Amygdala (tissue), 56 donors: ENCODE measurements at places on chromosomes 1 and 21.
A peak's percentile ranks its signal among the peaks of the same experiment; 100 is the strongest.

- DNase-seq = no peak
Measured at GRCh38 chr1:200969726-200970561, 53.6 kb downstream of the KIF21B start.

- DNase-seq = no peak
Measured at GRCh38 chr1:168386949-168387586, 106.4 kb downstream of the TBX19 start.

DNA sequence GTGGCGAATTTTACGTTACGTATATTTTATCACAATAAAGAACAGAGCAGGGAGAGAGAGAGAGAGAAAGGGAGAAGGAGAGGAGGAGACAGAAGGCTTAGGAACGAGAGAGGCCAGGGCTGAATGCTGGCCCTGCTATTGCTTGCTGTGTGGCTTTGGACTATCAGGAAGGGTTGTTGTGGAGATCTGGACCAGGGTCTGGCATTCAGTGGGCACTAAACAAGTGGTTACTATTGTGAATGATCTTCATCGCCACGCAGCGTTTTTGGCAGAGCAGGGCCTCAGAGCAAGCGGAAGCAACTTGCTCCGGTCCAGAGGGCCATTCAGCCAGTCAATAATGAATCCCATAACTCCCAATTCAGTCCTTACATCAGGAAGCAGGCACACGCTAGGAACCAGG lies 26.4 kb downstream of the PIK3C2B start:
- DNase-seq = peak; percentile 73

- DNase-seq = no peak
Measured at GRCh38 chr1:184757891-184758290, 3.2 kb upstream of the EDEM3 start.

DNA sequence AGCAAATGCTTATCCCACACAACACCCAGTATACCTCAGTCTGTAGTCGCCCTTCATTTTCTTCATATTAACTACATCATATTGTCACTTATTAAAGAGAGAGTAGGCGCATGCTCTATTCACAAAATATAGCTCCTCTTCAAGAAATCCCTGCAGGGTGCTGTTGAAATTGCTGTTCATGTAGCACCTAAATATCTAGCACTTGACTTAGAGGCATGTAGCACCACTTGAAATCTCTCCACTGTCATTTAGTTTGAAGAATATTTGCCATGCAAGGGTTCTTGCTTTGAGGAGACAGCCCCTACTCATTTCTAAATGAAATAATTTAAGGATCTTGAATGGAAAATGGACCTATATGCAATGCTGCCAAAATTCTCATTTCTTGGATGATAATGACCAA lies 20.9 kb upstream of the LRRC8B start:
- no peak for DNase-seq

GRCh38 chr21:34514576-34515115 lies 2.6 kb upstream of the KCNE1 start:
- no peak for DNase-seq

DNA sequence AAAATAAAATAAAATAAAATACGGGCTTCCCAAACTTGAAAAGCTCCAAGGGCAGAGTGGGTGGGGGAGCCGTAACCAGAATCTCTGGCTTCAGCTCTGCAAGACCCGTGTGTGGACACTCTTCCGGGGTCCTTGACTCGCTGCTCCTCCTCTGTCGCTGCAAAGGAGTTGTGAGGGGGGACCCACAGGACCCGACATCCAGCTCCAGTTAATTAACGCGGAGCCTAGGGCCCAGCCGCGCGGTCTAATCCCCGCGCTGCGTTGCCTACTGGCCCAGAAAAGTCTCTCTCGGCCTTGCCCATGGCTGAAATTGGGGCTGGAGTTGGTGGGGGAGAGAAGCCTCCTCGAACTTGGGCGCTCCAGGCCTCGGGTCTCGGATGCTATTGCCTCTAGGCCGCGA lies 1.8 kb downstream of the LMX1A start:
- DNase-seq = no peak

GRCh38 chr1:203095061-203095690 lies 9.4 kb upstream of the MYOG start:
- no peak for DNase-seq

GRCh38 chr21:16457498-16457897 lies 727.7 kb downstream of the USP25 start:
- DNase-seq = no peak

- no peak for DNase-seq
Measured at GRCh38 chr1:110150330-110151174, at the start of gene SLC6A17. SLC6A17 (plus strand) TSS chr1:110150494; CDS start chr1:110166930, 16,436 bp downstream.

DNA sequence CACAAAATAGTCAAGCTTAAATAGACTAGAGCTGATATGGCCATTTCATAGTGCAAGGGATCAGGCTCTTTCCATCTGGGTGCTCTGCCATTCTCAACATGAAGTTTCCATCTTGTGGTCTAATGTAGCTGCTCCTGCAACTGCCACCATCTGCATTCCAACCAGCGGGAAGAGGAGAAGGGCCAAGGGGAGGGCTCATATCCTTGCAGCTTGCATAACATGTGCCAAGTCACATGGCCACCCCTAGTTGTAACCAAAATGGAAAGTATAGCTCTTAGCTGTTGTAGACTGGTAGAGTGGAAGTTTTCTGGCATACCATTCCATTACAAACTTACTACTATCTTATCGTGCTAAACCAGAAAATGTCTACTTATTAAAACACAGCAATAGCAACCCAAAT lies 38.9 kb upstream of the IVNS1ABP start:
- no peak for DNase-seq

GRCh38 chr1:193402037-193402436 lies 215.6 kb upstream of the B3GALT2 start:
- no peak for DNase-seq

GRCh38 chr1:168371477-168371876 lies 90.8 kb downstream of the TBX19 start:
- DNase-seq = no peak

DNA sequence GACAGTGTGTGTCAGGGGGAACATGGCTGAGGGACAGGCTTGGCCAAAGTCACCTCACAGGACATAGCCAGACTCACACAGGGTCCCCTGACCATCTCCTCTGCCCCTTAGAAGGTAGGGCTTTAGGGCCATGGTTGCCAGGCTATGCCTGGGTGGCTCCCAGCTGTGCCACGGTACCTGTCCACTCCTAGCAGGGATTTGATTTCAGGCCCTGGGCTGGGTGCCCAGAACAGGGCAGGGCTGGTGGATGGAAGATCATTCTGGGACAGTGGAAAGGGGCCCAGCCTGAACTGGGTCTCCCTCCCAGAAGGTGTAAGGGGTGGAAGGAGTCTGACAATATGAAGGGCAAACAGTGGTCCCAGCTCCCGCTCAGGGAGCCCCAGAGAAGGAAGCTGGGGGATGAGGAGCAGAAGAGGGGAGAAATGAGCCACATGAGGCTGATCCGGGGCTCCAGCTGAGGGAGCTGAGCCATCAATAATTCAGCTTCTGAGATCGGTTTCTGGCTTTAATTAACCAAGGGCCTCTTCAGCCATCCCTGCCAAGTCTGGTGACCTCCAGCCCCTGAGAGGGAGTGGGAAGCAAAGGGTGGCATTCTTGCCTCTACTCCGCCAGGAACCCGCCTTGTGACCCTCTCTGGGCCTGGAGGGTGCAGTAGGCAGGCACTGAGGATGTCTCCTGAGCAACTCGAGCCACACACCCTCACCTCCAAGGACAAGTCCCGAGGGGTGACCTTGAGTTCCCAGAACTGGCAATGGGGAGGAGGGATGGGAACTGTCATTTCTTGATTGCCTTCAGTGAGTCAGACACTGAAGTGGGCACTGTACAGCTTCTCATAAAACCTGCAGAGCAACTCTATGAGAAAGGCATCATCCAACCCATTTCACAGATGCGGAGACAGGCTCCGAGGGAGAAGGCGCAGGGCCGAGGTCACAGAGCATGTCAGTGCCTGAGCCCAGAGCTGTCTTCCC lies 2.1 kb downstream of the CD164L2 start:
- no peak for DNase-seq

DNA sequence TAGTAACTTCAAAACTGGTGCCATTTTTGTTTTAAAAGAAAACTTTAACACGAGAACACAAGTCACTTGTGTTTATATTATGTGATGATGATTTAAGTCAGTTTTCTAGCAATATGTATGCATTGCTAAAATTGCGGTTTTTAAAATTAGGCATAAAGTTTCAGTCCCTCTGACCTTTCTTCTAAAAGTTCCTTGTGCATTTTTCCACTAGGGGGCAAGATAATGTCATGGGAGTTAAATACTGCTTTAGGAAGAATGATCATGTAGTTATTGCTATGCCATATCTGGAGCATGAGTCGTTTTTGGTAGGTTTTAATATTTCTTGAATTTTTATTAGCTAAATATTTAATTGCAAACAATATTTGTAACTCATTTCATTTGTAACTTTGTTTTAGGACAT lies 10.7 kb downstream of the CDC7 start:
- no peak for DNase-seq

DNA sequence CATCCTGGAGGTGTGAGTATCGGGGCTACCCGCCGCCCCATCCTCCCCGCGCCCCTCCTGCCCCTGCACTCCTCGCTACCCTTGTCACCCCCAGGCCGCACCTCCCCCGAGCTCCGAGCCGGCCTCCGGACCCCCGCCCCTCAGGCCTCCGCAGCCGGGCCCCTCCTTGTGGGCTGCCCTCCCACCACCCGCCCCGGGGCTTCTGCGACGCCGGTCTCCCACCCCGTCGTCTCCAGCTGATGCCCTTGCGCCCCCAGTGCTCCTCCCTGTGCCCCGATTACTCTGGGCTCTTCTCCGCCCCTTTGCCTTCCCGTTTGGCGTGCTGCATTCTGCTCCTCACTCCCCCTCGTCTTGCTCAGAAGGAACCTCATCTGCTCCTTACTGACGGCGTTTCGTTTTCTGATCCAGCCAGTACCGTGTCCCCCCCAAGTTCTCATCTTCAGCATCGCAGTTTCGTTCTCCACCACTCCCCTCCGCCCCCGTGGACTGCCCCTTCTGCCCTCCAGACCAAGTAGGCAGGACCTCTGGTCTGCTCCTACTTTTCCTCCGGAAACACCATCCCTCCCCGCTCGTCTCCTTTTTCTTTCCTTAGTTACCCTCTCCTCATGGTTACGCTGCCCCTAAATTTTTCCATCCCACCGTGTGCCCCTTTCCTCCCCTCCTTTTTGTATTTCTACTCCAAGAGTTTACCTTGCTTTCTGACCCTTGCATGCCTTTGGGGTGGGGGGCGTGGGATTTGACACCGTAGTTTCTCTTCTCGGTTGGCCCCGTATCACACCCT lies 841 bp downstream of the SNX27 start:
- DNase-seq = peak; percentile 33

DNA sequence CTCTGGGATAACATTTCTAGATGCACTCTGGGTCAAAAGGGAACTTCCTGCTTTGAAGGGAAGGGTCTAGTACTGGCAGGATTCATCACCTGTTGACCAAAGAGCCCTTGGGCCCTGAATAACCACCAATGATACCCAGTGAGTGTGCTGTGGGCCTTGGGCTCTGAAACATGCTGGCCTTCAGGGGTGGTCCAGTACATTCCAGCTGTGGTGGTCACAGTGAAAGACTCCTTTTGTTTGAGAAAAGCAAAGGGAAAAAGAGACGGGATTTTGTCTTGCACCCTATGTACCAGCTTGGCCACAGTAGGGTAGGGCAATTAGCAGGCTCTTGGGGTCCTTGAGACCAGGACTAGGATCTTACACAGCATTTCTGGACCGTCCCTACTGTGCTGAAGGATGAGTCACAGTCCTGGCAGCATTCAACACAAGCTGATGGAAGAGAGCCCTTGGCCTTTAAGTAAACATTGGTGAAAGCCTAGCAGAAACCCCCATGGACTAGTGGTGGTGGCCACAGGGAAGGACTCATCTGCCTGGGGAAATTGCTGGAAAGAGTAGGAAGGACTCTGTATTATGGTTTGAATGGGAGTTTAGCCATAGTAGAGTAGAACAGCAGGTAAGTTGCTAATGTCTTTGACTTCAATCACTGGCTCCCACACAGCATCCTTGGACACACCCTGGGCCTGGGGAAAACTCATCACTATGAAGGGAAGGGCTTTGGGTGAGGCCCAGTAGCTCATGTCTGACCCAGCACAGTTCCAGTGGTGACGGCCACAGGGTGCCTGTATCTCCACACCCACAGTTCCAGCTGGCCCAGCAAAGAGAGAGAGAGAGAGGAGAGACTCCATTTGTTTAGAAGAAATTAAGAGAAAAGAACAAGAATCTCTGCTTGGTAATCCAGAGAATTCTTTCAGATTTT lies 87.5 kb downstream of the COL24A1 start:
- no peak for DNase-seq

- DNase-seq = no peak
Measured at GRCh38 chr1:112454316-112454715, 54.4 kb upstream of the WNT2B start.

DNA sequence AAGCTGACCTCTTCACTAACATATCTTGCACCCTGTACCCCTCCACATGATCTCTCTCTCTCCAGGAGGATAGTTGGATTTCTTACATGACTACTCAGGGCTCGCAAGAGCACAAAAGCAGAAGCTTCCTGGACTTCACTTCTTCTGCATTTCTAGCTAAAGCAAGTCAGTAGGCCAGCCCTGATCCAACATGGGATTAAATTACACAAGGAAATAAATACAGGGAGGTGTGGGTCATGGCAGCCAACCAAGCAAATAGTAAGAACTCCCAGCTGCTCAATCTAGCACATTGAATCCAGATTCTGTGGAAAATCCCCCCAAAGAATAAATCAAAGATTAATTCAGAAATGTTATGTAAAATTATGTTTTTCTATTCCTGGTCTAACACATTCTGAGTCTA lies 33.3 kb downstream of the KLHDC7A start:
- DNase-seq = no peak

GRCh38 chr1:4515727-4516289 lies 138.6 kb upstream of the AJAP1 start:
- no peak for DNase-seq

DNA sequence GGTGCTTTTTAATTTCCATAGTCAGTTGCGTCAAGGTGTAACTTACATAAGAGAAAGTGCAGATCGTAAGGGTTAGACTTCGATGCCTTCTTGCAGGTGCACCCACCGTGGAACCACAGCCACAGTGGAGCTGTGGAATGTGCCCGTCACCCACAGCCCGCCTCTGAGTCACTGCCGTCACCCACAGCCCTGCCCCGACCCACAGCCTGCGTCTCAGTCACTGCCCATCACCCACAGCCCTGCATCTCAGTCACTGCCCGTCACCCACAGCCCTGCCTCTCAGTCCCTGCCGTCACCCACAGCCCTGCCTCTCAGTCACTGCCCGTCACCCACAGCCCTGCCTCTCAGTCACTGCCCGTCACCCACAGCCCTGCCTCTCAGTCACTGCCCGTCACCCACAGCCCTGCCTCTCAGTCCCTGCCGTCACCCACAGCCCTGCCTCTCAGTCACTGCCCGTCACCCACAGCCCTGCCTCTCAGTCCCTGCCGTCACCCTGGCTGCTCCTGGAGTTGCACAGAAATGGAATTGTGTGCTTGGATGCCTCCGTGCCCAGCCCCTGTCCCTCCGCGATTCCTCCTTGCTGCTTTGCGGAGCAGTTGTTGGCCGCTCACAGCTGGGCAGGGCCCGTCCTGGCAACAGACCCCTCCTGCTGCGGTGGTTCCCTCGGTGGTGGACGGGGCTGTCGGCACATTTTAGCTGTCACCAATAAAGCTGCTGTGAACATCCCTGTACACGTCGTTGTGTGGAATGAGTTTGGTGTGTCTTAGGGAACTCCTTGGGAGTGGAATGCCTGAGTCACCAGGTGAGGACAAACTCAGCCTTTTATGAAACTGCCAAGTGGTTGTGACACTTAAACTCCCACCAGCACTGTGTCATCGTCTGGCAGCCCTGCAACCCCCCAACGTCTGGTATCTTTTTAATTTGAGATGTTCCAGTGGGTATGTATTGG lies 44.9 kb upstream of the COL6A2 start:
- DNase-seq = no peak

- no peak for DNase-seq
Measured at GRCh38 chr1:109874445-109874844, 36.2 kb upstream of the CSF1 start.

- no peak for DNase-seq
Measured at GRCh38 chr21:31110430-31110829, 72.2 kb upstream of the KRTAP19-8 start.
